Activated naive CD4-positive, alpha-beta T cell treated with anti-CD3 and anti-CD28 coated beads, Interleukin-2, amount 50 U/mL, for 72 hours (primary cell): ENCODE measurements at places on chromosomes 1 and 21. TPM values are rescaled to one million over a fixed set of nuclear protein-coding genes. Genes with fewer than 3 reads are reported as not detected.

DNA sequence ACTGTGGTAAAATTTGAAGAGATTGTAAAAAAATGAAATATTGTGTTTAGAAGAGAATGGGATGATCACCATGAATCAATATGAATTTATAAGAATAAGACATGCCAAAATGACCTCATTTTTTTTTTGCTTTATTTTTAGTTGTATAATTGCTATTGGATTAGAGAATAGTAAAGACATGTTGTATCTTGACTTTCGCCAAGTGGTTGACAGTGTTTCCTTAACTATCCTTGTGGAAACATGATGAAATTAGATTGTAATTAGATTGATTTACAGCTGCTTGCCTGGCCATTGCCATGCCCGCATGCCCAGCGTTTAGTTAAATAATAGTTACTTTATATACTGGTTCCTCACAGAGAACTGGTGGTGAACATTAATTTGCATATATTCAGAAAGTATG, 154.9 kb downstream of the MAGI3 start:
- no peak for DNase-seq

DNA sequence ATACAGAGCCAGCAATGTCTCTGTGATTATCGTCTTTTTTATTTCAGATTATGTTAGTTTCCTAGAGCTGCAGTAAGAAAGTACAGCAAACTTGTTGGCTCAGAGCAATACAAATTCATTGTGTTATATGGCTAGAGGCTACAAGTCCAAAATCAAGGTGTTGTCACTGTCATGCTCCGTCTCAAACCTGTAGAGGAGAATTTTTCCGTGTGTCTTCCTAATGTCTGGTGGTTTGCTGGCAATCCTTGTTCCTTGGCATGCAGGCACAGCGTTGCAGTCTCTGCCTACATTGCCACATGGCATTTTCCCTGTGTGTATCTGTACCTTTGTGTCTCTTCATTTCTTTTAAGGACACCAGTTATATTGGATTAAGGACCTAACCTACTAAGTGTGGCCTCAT, 244.4 kb downstream of the LRRIQ3 start:
- DNase-seq = no peak

DNA sequence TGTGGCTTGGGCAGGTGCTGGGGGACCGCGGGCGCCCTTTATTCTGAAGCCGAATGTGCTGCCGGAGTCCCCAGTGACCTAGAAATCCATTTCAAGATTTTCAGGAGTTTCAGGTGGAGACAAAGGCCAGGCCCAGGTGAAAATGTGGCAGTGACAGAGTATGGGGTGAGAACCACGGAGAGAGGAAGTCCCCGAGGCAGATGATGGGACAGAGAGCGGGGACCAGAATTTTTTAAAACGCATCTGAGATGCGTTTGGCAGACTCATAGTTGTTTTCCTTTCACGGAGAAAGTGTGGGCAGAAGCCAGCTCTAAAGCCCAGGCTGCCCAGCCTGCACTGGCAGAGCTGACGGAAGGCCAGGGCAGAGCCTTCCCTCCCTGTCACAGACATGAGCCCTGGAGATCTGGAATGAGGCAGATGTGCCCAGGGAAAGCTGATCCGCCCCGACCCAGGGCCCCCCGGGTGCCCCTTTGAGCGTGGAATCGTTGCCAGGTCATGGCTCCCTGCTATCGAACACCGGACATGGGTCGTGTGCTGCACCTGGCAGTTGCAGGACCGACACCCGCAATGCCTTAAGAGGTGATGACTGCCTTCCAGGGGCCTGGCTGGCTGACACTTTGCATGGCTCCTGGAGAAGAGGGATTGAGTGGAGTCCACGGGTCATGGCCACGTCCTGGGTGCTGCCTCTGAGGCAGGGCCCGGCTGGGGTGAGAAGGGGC, 6.5 kb upstream of the SLX9 start:
- DNase-seq = no peak

GRCh38 chr1:233261206-233261605, 34.3 kb downstream of the PCNX2 start:
- DNase-seq = no peak

GRCh38 chr1:116763787-116764465, 9.7 kb downstream of the CD2 start:
- DNase-seq = peak; percentile 66

GRCh38 chr1:48469616-48470480, 2.2 kb downstream of the SPATA6 start:
- DNase-seq = no peak

DNA sequence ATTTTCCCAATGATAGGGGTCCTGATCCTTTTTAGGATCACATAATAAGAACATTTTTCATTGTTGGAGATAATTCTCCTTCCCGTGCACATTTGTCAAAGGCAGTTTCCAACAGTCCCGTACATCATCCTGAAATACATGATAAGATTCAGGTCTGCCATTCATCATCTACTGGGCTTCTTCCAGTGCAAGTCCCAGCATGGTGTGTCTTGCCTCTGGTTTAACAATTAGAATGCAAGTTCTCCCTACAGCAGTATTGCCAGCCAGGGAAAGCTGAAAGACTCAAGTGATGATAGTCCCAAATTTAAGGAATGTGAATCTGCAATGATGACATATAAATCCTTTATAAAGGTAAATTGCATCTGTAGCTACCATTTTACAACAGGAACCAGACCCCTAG, 146.2 kb downstream of the DAB1 start:
- no peak for DNase-seq

DNA sequence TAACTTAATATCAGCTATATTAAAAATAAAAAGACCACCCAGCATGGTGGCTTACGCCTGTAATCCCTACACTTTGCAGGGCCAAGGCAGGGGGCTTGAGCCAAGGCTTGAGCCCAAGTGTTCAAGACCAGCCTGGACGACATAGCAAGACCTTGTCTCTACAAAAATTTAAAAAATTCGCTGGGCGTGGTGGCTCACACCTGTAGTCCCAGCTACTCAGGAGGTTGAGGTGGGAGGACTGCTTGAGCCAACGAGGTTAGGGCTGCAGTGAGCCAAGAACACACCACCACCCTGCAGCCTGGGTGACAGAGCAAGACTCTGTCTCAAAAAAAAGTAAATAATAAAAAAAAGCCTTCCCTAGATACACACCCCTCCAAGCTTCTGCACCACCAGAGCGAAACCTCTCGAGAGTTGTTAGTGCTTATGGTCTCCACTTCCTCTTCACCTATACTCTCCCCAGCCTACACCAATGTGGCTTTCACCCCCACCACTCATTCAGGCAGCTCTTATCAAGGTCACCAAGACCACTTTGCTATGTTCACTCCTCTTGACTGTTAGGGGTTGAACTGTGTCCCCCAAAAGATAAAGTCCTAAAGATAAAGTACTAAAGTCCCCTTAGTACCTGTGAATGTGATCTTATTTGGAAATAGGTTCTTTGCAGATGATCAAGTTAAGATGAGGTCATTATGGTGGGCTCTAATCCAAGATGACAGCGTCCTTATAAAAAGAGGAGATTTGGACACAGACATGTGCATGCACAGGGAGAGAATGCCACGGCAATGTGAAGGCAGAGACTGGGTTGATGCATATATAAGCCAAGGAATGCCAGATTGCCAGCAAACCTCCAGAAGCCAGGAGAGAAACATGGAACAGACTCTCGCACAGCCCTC, 6.8 kb upstream of the PPP1R15B start:
- DNase-seq = no peak

- no peak for DNase-seq
Observed at GRCh38 chr1:97433094-97433823, 487.6 kb downstream of the DPYD start.

DNA sequence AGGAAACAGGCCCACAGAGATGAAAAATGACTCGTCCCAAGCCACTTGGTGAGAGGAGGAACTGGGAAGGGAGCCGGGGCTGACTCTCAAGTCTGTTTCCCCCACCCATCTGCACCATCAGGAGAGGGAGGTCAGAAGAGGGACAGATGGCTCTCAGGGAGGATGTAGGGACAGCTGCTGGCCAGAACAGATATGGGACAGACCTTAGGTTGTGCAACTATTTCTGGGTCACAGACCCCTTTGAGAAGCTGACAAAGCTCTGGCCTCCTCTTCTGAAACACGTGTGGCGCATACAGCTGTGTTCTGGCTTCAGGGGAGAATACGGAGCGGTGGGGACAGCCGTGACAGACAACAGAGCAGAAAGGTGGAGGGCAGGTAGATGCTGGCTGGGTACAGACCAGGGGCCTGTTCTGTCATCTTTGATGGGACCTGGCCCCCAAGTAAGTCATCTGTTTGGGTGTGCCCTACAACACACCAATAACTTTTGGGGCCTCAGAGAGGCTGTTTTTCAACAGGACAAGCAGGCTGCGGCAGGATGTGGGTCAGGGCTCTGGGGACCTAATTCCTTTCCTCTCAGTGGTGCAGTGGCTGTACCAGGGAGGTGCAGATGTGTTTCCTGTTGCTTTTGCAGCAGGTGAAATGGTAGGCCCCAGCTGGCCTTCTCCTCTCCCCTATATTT, 7.3 kb downstream of the SH3BGRL3 start:
- DNase-seq = peak; percentile 62

- no peak for DNase-seq
Observed at GRCh38 chr21:44878053-44878982, 4.8 kb upstream of the PTTG1IP start.

DNA sequence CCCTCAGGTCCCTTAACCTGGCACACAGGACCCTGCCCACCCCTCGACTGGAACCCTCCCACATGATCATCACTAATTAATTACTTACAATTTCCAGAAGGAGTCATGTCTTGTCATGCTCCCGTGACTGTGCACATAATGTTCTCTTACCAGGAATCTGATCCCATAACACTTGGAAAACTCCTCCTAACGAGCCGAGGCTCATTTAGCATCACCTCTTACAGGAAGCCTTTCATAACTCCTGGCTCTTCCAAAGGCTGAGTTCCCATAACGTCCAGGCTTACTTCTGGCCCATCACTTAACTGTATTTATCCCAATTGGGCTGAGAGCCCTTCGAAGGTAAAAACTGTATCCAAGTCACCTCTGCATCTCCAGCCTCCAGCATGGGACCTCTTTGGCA, 147.9 kb upstream of the JUN start:
- DNase-seq = no peak

GRCh38 chr21:31397515-31397926, 53.5 kb upstream of the TIAM1 start:
- DNase-seq = no peak

DNA sequence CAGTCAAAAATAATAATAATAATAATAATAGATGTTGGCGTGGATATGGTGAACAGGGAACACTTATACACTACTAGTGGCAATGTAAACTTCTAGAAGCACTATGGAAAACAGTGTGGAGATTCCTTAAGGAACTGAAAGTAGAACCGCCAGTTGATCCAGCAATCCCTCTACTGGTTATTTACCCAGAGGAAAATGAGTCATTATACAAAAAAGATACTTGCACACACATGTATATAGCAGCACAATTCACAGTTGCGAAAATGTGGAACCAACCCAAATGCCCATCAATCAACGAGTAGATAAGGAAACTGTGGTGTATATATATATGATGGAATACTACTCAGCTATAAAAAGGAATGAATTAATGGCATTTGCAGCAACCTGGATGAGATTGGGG, 176.0 kb downstream of the PLPP3 start:
- no peak for DNase-seq

DNA sequence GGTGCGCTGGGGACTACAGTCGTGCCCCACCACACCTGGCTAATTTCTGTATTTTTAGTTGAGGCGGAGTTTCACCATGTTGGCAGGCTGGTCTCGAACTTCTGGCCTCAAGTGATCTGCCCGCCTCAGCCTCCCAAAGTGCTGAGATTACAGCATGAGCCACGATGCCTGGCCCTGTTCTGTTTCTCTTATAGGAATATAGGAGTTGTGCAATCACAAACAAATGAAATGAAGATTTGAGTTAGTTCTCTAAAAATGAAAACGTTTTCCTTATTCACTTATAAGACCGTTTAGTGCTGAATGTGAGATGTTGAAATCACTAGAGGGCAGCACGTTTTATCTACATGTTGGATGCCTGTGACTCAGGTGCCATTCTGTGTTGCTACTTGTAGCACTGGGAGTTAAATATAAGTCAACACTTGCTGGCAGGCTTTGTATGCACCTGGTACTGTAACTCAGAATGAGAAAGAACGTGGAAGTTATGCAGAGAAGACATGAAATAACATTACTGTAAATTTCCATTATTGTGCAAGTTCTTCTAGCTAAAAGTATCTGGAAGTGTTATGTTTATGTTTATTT, 45.8 kb downstream of the MIGA1 start:
- DNase-seq = no peak

DNA sequence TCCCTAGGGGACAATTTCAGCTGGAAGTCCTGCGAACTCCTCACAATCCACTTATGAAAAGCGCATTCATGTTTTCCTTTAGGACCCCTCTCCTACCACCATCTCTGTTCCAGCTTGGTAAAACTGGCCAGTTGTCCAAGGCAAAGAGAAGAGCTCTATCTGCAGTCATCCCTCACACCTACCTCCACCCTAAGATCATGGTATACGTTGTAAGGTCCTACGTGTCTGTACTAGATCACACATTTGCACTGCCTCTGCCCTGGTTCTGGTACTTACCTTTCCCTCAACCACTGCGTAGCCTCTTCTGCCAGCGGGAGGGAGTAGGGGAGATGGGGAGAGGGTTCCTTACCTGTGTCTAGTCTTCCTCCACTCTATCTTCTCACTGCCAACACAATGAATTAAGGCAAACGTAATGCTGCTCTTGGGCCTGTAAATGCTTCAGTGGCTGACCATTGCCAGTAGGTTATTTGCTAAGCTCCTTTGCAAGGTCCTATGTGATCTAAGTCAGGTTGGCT, 739 bp upstream of the NUP133 start:
- no peak for DNase-seq

DNA sequence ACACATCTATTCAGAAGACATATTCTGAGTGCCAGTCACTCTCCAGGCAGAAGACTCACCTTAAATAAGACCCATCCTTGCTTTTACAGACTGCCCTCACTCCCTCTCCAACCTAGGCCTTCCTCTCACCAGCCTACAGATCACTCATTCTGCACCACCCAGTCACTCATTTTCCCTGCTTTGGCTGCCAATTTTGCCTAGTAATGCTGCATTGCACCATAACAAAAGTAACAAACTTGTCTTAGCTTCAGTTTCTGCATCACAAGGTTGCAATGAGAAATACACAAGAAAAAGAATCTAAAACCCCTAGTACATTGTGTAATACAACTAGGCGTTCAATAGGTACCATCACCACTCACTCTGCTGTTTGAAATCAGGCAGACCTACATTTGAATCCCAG, 292.4 kb downstream of the PLPP3 start:
- DNase-seq = no peak

GRCh38 chr1:111643696-111644095, 24.1 kb downstream of the RAP1A start:
- no peak for DNase-seq

FCER1G gene
- total RNA-seq = 7.4 TPM

NVL gene
- total RNA-seq = 31.0 TPM

ESRRG gene
- not detected for total RNA-seq
